ENCODE measurements at places on chromosomes 1 and 21.

GRCh38 chr1:42192106-42192505 lies 27.6 kb upstream of the GUCA2A start:
- DNase-seq: no peak

DNA sequence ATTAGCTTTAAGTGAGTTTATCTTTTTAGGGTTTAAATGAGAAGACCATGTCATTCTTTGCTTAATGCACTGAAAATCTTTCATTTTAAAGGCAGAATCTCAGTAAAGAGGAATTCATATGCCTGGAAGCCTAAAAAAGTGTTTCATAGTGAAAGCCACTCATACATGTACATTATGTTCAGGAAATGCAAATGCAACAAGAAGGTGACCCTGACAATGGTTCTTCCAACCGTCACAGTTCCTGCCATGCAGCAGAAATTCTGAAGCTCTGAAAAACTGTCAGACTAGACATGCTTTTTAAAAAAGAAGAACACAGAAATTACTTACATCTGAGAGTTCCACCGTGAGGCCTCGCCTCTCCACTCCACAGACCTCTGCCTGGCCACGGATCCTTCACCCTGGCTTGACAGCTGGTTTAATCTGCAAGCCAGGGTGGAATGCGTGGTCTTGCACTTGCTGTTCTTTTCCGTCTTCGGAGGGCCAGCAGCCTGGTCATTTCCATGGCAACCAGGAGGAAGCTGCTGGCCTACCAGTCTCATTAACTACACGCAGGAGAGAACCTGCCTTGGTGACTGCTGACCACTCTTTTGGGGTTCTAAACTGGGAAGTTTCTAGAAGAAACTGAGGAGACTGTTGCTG lies 41.8 kb upstream of the PAXBP1 start:
- DNase-seq: no peak

DNA sequence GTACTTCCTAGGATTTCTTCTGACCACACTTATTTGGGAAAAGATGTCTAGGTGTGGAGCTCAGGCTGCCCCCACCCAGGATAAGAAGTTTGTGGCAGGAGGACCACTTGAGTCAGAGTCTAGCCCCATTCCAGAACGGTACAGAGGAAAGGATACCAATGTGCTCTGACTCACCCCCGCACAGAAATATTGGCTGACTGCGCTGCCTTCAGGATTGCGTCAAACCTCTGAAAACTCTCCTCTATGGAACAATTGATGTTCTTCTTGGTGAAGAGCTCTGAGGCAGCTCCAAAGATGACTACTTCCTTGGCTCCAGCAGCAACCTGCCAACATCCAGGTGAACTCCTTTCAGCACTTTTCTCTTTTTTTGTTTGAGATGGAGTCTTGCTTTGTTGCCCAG lies 11.2 kb downstream of the HMGCL start:
- DNase-seq: no peak

GRCh38 chr1:247857985-247858619 lies 1.1 kb downstream of the TRIM58 start:
- no peak for DNase-seq

GRCh38 chr1:63663873-63664272 lies 70.7 kb downstream of the PGM1 start:
- DNase-seq: no peak

DNA sequence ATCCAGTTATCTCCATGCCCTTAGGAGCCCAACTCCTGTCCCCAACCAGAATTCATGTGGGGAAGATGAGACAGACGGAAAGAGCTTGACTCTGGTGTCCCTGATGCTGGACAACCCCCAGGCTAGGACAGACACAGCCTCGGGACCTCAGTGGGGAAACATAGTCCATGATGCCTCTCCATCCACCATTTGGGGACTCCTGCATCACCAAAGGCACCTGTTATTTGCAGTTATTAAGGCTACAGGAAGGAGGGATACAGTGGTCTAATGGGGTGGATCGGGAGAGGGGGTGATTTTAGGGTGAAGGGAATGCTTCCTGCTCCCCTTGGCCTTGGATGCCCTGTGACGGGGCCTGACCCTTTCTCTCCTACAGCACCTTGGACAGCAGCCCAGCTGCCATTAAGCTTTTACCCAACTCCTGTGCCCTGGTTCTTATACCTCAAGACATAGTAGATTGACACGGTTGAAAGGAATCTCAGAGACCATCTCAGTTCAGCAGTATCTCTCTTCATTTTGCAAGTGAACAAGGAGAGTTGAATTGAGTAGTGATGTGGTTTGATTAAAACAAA lies 111.6 kb downstream of the MATN1 start:
- no peak for DNase-seq

- DNase-seq: peak; percentile 6
These were observed 84.2 kb downstream of the SH3GLB1 start for GRCh38 chr1:86788300-86789206.

- peak; percentile 58 for DNase-seq
These were observed 27.4 kb downstream of the SLC5A9 start for GRCh38 chr1:48249868-48250267.

- DNase-seq: no peak
These were observed 754.6 kb downstream of the MRPL39 start for GRCh38 chr21:24852610-24853195.

DNA sequence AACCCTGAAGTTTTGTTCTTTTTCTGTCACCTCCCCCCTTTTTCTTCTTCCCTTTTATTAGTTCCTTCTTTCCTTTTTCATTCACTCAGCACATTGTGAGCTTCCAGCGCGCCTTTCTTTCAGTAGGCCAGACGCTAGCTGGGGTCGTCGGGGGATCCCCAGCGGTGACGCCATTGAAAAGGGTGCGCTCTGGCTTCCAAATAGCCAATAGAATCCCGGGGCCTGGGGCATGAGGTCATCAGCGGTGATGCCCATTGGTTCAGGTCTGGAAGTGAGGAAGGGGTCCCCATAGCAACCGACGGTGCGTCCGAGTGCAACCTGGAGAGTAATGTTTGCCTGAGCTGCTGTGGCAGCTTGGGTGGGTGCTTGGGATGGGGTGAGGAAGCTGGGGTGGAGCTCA lies 6.9 kb upstream of the EFNA3 start:
- DNase-seq: no peak

- DNase-seq: no peak
These were observed 10.5 kb downstream of the NTNG1 start for GRCh38 chr1:107151295-107151694.

DNA sequence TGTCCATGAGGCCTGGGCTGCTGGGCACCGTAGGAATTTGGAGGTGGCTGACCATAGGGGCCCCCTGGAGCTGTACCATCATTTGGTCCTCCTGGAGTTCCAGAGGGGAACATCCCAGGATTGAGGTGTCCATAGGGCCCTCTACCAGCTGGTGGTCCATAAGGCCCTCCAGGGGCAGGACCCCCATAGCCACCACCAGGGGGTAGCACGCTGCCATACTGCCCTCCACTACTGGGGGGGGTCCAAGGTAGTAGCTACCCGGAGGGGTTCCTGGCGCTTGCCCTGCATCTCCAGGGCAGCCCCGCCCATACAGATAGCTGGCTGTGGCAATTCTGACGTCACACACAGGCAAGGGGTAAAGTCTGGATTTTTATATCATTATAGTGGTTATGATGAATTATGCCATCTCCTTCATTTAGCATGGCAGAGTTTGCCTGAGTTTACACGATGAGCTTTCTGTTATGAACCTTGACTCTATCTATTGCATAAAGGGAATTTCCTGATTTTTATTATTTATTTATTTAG lies 13.2 kb downstream of the MDM4 start:
- DNase-seq: no peak

DNA sequence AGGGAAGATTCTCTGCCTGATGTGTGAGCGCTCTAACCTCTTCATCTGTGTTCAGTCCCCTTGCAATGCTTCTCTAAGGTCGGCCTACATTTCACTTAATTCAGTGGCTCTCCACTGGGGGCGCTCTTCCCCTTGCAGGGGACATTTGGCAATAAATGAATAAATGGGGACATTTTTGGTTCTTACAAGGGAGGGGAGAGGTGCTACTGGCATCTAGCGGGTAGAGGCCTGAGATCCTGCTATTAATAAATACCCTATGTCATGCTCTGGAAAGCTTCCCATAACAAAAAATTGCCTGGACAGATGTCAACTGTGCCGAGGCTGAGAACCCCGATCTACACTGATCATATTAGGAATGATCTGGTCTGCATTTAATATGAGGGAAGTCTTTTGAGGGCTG lies 25.9 kb upstream of the DNAJC11 start:
- no peak for DNase-seq

- DNase-seq: no peak
These were observed 11.8 kb downstream of the CHIT1 start for GRCh38 chr1:203217668-203218067.

DNA sequence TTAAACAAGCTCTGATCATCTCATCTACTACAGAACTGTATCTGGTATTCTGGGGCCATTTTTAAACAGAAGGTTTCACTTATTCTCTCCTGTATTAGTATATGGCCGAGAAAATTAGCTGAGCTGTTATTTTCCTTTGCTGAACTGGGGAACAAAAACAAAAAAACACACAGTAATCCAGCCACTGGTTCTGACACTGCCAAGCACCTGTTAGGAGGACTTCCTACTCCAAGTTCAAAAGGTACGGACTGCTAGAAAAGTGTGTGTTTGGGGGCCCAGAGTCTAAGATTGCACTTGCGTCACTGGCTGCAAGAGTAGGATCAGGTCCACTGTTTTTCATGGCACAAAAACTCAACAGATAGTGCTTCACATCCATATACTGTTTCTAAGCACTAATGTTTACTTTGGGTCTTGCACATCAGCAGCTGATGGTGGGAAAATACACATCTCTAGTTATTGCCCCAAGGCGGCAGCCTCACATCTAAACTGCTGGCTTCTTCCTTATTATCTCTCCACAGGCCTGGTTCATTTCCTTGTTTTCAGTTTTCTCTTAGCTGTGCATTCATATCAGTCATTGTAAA lies 226.1 kb downstream of the FGGY start:
- no peak for DNase-seq

- DNase-seq: peak; percentile 73
These were observed at the start of gene TMEM54 for GRCh38 chr1:32900956-32901822. Gene TMEM54, minus strand, starts transcription at chr1:32901389. Its CDS starts 151 bp downstream, at chr1:32901238.

- DNase-seq: no peak
These were observed 623.2 kb downstream of the LMO4 start for GRCh38 chr1:87951852-87952251.

- no peak for DNase-seq
These were observed 144.7 kb downstream of the CASZ1 start for GRCh38 chr1:10651793-10652192.

- DNase-seq: no peak
These were observed 20.4 kb downstream of the AIM2 start for GRCh38 chr1:159056069-159056698.

DNA sequence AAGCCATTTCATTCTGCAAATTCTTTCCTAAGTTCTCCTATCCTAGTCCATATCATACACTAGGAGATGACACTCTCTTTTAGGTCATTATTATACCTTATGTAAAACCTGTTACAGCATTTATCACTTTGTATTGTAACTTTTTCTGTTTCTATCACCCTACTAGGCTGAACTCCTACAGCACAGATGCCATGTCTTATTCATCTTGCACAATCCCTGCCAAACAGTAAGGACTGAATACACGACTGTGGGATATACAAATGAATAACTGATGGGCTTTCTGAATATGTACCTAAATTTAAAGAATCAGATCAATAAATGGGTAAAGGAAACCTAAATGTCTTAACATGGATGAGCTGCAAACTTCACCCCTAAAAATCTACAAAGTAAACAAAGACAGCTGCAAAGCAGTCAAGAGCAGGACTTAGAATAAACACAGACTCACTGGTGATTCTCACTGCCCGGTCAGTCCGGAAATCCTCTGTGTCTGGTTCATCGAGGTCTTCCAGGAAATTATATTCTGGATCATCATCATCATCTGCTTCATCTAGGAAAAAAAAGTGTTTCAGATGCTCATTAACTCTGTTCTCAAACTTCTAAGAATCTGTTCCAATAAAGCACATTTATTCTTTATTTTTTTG lies 62.3 kb downstream of the GON4L start:
- DNase-seq: peak; percentile 20

DNA sequence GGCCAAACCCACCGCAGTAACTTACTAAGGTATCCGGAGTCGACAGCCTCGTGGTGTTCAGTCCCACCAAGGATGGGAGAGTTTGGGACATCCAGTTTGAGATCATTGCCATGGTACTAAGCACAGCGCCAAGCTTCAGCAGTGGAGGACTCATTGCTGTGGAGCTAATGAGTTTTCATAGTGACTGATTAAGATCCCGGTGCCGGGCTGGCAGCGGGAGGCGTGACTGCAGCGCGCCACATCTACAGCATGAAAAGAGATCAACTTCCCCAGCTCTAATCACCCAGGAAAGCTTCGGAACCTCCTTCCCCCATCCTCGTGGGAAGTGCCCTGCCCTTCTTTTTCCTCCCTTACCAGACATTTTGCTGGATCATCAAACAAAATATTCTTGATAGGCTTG lies 149.9 kb downstream of the OLFM3 start:
- no peak for DNase-seq

- no peak for DNase-seq
These were observed 2.3 kb upstream of the GPR161 start for GRCh38 chr1:168139070-168139469.
